NCI-H446 (cell line): ENCODE measurements at places on chromosomes 1 and 21.
A peak's percentile ranks its signal among the peaks of the same experiment; 100 is the strongest.

GRCh38 chr1:177442584-177442983, 271.8 kb downstream of the BRINP2 start:
- DNase-seq: no peak

DNA sequence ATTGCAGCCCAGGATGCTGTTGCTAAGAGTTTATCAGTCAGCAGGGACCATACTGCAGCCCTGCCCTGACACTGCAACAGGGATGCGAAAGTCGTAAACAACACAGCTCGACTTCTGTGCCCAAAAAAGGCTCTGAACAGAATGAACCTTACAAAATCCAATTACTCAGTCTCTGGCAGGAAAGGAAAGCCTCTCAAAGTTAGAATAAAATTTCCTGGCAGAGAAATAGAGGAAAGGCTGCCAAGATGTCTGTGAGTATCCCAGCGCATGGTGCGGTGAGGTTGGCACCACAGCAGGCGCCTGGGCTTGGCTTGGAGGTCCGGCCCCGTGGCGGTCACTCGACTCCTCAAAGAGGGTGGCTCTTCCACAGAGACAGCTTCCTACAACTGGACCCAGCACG, 185.8 kb downstream of the PCP4 start:
- DNase-seq: peak; percentile 50

DNA sequence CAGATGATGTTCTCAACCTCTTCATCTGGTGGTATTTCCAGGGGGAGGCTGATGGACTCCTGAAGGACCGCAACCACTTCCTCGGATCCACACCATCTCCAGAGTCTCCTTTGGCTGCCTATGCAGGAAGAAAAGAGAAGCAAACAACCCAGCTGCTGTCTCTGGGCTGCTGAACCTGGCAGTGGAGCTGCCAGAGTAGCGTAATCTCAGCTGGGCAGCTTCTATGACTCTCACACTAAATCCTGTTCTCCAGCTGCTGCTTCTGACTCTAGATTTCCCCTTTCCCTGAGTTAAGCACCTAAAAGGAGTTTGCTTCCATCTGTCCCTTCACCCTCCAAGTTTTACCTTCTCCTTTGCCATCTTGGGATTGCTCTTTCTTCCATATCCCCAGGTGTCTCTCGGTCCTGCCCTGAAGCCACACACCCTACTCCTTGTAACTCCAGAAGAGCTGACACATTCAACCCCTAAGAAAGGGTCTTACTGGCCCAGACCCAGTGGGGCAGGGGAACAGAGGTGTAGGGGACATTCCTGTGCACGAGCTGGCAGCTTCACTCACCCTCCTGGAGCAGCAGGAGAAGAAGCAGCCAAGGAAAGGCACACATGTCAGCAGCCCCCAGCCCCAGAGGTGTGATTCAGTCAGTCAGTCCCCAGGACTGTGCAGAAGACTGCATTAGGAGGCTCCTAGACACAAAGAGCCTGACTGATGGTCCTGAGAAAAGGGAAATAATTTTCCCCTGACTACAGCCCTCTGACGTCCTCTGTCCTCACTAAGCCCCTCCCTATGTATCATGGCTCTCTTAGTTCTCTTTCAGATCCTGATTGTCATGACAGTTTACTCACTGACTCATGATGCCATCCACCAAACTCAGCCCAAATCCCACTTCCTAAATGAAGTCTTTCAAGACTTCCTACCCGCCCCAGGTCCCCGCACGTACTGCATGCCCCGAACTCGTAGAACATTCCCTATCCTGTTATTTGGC, at the start of gene SLAMF9:
Gene SLAMF9, minus strand, starts transcription at position 702 of the 980 bp plus-strand sequence. Its CDS starts 100 bp downstream, at position 602.
- DNase-seq: no peak

- no peak for DNase-seq
Measured at GRCh38 chr1:177952691-177953090, 17.2 kb downstream of the SEC16B start.

DNA sequence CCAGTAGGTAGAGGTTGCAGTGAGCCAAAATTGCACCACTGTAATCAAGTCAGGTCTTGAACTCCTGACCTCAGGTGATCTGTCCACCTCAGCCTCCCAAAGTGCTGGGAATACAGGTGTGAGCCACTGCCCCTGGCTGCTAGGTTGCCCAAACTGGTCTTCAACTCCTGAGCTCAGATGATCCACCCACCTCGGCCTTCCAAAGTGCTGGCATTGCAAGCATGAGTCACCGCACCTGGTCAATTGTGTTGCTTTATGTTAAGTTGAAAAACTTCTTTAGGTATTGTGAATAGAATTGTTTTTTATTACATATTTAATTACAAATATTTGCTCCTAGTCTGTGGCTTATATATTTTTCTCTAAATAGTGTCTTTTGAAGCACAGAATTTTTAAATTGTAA, 80.5 kb downstream of the PRKAB2 start:
- no peak for DNase-seq

DNA sequence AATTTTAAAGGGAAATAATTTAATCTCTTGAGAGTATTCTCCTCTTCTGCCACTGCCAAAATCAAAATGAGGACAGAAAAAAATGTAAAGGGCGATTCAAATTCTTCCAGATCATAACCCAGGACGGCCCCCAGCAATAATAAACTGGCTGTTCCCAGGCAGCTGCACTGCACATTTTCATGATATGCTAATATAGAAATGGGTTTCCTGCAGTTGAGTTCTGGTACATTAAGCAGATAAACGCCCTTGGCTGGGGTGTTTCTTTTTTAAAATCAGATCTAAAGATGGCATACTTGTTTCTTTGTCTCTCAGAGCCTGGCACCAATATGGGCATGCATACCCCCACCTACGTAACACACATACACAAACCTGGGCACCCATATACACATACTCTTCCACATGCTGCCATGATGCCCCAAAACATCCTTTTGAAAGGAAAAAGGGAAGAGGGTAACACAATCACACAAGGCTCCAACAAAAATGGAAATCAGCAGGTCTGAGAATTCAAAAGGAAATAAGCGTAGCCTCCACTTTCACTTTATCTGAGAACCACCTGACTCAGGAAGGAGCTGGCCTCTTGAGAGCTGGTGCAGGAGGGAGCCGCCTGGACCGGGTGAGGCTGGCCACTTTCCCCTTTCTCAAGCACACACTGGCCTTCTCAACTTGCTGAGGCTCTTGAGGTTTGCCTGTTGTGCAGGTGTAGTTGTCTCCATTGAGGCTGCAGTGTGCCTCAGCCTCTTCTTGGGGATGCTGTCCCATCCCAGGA, 653.4 kb downstream of the KIF26B start:
- no peak for DNase-seq

DNA sequence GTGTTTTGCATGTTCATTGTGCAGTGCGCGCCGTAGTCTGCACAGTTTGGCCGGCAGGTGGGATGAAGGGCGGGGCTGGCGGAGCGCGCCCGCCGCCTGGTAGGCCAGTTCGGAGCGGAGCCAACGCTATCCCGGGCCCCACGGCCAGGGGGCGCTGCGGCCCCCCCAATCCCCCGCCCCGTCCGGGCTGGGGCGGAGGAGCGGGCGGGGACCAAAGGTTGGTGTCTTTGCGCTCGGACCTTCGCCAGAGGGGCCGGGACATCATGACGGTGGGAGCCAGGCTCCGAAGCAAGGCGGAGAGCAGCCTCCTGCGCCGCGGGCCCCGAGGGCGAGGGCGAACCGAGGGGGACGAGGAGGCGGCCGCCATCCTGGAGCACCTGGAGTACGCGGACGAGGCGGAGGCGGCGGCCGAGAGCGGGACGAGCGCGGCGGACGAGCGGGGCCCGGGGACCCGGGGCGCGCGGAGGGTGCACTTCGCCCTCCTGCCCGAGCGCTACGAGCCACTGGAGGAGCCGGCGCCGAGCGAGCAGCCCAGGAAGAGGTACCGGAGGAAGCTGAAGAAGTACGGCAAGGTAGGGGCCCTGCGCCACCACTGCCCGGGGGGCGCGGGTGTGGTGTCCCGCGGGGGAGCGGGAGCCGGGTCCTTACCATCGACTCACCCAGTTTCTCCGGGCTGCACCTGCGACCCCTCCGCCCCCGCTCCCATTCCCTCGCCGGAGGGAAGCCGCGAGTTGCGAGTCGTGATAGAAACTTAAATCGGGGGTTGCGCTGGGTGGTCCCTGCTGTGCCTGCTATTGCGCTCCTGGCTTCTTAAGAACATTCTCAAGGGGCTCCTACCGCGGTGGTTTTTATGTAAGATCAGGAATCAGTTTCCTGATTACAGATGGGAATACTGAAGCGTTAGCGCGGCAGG, at the start of gene C1orf115:
Gene C1orf115, plus strand, starts transcription at position 224 of the 913 bp plus-strand sequence. Its CDS starts 40 bp downstream, at position 264.
- DNase-seq: peak; percentile 80

- no peak for DNase-seq
Measured at GRCh38 chr21:25456672-25457071, 150.6 kb downstream of the MRPL39 start.

DNA sequence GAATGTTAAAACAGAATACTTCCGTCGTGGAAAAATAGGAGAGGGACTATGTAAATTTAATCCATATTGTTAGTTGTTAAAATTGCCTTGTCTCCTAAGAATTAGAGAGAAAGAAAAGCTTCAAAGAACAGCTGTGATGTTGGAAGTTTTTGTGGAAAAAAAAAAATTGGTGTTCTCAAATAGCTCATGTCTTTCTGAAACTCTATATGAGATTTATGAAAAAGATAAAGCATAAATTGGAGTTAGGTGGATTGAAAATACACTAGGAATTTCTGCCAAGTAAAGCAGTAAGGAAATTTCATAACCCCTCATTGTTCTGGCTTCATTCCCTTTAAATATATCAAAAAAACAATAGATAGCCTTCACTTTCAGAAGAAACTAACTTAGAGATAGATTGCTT, 274.0 kb upstream of the ADAMTS5 start:
- DNase-seq: no peak

GRCh38 chr21:16194788-16195537, 465.2 kb downstream of the USP25 start:
- no peak for DNase-seq

DNA sequence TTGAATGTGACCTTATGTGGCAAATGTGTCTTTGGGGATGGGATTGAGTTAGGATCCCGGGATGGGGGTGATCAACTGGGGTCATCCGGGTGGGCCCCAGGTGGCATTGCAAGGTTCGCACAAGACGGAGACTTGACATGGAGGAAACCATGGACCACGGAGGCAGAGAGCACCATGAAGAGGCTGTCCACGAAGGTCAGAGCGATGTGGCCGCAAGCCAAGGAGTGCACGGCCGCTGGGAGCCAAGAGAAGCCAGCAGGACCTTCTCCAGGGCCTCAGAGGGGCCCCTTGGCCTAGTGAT, 22.3 kb upstream of the COL18A1 start:
- no peak for DNase-seq

DNA sequence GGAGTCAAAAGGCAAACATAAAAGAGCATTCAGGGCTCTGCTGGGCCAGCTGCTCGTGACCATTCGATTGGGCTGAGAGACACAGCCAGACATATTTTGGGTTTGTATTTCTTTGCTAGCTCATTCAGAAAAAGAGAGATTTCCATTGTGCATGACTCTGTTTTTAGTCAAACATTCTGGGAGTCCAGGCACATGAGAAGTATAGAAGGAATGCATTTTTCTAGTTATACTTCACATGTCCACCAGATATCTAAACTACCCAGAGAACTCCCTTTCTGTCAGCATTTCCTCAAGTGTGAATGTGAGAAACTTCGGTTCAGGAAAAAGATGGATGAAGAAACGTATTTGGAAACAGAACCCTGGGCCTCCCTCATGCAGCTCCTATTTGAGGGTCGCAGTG, 6.3 kb upstream of the KCNE1 start:
- DNase-seq: no peak

DNA sequence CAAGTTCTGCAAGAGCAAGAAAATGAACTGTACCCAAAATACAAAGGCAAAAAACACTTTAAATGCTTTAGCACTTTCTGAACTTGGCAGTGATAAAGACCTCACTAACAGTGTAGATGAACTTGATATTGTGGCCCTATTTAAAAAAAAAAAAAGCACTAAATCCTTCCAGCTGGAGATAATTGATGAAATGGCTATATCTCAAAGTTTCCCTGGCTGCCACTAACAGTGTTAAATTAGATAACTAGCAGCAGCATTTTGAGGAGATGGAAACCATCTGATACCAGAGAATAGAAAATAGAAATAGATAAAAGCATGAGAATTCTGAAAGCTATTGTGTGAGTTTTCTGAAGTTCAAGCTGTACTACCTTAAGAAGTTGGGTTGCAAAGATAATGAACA, 317.2 kb downstream of the RWDD3 start:
- no peak for DNase-seq

- DNase-seq: no peak
Measured at GRCh38 chr1:243882276-243882675, 32.2 kb upstream of the AKT3 start.

DNA sequence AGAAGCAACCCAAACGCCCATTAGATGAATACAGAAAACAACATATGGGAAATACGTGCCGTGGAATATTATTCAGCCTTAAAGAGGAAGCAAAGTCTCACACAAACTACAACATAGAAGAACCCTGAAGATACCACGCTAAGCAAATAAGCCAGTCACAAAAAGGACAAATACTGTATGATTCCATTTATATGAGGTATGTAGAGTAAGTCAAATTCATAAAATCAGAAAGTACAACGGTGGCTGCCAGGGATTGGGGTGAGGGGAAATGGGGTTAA, 54.2 kb downstream of the SIPA1L2 start:
- DNase-seq: no peak

- DNase-seq: no peak
Measured at GRCh38 chr1:56877973-56878372, 23.4 kb downstream of the C8A start.

DNA sequence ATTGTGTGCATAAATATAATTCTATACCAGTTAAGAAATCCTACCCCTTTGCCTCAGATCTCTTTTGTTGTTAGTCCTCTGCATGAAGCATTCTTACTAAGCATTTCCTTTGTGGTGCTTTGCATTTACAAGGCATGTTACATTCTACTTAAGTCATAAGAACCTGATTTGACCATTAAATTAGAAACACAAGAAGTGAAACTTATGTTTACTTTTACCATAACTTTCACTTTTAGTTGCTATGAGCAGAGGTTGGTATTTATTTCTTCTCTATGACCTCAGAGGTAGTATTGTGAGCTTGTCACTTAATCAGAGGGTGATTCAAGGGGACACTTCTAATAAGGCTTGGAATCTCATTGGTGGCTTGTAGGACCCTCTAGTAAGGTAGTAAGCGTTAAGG, 9.0 kb downstream of the FAM20B start:
- DNase-seq: no peak

GRCh38 chr1:8329439-8329838, 11.5 kb downstream of the SLC45A1 start:
- no peak for DNase-seq
